ENCODE measurements at places on chromosomes 1 and 21.

DNA sequence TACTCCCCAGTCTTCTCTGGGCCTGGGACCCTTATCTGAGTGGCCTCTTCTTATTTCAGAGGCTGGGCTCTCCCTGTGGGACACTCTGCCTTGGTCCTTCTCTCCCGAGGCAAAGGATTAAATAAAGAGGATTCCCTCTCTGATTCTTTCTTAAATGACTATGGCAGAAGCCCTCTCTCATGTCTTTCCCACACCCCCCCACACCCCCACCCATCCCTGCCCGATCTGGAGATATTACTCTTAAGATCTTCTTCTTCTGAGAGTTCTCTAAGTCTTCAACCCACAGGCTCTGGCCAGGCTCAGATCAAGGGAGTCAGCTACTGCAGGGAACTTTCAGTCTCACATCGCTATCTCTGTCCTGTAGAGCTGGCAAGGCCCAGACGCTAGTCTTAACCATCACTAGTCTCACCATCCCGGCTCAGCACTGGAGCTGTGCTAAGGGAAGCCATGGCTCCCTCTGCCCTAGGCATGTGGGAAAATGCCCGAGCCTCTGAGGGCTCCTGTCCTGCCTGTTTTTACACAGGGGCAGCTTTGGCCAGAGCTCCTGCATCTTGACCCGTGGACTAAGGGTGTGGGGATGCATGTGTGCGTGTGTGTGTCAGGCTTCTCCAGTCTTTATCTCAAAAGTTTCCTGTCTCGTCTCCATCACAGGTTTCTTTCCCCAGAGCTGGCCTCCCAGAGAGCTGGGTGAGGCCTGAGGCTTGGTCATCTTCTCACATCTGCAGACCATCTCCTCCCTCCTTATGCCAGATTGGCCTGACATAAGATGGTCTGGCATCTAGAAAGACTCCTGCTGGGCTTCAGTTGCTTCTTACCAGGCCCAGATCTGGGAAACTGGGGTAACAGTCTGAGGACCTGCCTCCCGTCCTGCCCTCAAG is 36.7 kb downstream of the LGR6 start:
- DNase-seq, result no peak

DNA sequence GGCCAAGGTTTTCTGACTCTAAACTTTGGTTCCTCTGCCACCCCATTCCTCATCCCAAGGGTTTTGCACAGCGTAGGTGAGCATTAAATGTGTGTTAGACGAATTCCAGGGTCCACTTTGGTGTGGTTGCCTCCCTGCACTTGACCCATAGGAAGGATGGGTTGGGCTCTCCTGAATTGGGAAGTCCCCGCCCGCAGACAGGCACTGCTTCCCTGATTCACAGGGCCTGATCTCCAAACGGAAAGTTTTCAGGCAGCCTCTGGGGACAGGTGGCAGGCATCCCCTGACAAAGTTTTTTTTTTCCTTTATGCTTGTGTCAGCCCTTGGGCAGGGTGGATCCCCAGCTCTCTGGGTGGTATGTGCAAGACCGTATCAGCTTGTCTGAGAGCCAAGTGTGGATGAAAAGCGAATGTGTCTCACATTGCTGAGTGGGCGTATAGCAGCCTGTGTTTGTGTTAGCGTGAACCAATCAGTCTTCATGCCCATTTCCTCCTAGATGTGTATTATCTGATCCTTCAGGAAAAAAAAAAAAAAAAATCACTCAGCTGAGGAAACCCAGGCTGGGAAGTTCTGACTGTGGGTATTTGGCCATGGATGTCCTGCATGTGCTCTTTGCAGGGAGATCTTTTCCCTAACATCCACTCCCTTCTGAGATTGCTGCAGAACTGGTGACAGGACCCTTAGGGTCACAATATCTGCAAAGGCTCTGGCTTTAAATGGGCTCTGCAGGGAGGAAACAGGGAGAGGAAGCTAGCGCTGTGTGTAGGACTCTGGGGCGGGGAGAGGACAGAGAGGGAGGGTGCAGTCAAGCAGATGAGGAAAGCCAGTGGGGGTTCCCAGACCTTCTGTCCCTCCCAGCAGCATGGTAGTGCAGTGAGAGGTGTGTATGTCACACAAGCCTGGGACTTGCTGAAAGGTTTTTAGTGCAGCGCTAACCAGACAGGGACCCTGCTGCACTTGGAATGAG is 42.2 kb upstream of the TRABD2B start:
- DNase-seq, result no peak

- DNase-seq, result no peak
Observed at GRCh38 chr1:168920456-168921094, 185.9 kb upstream of the ATP1B1 start.

- no peak for DNase-seq
Observed at GRCh38 chr1:101284622-101285218, 47.9 kb downstream of the S1PR1 start.

DNA sequence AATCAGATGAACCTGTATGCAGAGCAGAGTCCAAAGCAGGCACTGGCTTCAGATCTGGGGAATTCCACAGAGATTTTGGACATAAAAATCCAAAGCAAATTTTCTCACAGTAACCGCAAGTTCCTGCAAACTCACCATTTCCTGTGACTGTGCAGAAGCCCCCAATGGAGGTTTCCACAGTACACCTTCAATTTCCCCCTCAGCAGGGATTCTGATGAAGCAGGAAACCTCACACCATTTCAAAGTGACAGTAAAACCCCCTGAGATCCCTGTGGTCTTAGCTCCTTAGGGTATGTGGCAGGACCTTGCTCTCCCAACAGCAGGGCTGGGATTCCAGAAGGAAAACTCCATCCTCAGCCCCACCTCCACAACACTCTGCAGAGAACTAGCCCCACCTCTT is 6.0 kb upstream of the TGFBR3 start:
- no peak for DNase-seq

DNA sequence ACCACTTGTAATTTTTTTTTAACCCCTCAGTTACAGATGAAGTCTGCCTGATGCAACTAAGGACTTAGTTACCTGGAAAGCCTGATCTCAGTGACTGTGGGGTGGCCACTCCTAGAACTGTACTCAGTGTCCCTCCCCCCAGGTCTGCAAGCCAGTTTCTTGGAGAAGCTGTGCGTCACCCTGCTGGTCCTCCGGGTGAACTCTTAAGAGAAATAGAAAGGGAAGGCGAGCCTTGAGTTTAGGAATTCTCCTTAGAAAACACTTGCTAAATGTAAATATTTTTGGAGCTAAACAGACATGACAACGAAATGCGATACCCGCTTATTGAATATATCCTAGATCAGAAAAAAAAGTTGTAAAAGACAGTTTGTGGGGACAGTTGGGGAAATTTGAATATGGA is 730 bp downstream of the SLC16A4 start:
- DNase-seq, result no peak

GRCh38 chr21:40043423-40043822 is 176.2 kb downstream of the PCP4 start:
- DNase-seq, result no peak

GRCh38 chr1:25765923-25766589 is 33.9 kb upstream of the SELENON start:
- no peak for DNase-seq

- no peak for DNase-seq
Observed at GRCh38 chr1:65277605-65278347, 31.6 kb upstream of the DNAJC6 start.

GRCh38 chr1:80441664-80442063 is 1359.1 kb upstream of the ADGRL2 start:
- no peak for DNase-seq

- peak; percentile 25 for DNase-seq
Observed at GRCh38 chr1:26693599-26694572, 1.9 kb upstream of the ARID1A start.

GRCh38 chr1:201964261-201964660 is 9.0 kb downstream of the TIMM17A start:
- DNase-seq, result no peak

- DNase-seq, result no peak
Observed at GRCh38 chr1:216566641-216567205, 143.5 kb upstream of the USH2A start.

- DNase-seq, result no peak
Observed at GRCh38 chr1:232586679-232587078, 43.3 kb downstream of the SIPA1L2 start.

DNA sequence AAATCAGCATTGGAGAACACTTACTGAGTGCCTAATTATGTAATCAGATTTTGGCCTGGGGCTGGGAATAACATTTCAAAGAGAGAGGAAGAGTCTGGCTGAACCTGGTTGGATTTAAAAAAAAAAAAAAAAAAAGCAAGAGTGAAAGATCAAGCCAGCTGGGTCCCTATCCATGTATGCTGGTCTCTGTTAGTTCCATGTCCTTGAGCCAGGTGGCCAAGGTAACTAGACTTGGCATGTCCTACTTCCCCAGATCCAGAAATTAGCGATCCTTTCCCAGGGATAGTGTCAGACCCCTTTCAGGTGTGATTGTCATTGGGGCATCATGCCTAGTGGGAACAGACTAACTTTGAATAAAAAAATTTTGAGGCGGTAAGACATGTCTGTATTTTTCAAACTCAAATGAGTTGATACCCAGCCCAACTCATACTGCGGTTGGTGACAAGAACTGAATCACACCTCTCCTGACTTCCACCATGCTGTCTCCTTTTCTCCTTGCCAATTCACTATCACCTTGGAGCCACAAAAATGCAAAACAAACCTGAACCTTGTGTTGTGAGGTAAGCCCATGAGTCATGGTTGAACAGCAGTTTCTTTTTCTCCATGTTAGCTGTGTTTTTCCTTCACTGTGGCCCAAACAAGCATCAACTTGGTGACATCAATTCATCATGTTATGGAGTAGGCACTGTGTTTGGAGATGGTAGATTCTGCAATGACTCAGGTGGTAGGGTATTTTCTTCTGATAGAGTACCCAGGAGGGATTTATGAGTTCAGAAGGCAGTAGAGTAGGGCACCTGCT is 24.5 kb upstream of the PPP2R5A start:
- DNase-seq, result no peak

DNA sequence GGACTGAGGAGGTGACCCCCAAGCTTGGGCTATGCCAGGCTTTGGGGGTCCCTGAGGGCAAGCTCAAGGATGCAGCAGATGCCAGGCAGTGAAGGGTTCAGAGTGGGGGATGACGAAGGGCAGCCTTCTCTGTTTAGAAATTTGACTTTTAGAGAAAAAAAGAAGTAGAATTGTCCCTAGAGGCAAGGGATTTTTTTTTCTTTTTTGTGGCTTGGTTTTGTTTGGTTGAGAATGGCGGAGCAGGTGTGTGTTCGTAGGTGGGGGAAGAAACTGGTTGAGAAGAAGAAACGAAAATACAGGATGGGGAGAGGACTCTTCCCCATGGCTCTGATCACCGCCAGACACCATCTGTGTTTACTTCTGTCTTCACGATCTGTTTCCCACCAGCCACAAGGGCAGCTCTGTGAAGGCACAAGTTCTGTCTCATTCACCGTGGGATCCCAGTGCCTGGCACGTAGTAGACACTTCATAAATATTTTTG is 8.2 kb downstream of the PLA2G5 start:
- no peak for DNase-seq

DNA sequence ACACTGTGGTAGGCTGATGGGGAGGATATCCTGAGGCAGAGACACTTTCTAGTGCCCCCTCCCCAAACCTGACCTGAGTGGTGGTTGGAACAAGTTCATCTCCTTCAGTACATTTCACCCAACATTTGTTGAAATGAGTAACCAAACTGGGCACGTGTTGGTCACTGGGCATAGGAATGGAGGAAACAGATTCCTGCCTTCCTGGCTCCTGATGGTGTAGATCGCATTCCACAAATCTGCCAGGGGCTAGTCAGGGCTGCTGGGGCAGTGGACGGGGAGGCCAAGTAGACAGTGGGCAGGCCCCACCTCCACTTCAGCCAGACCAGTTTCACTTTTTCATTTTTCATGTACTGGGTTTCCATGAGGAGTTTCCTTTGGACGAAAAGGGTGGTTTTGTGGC is 16.5 kb upstream of the ALX3 start:
- DNase-seq, result no peak

GRCh38 chr1:4086921-4087320 is 186.8 kb upstream of the C1orf174 start:
- DNase-seq, result no peak

DNA sequence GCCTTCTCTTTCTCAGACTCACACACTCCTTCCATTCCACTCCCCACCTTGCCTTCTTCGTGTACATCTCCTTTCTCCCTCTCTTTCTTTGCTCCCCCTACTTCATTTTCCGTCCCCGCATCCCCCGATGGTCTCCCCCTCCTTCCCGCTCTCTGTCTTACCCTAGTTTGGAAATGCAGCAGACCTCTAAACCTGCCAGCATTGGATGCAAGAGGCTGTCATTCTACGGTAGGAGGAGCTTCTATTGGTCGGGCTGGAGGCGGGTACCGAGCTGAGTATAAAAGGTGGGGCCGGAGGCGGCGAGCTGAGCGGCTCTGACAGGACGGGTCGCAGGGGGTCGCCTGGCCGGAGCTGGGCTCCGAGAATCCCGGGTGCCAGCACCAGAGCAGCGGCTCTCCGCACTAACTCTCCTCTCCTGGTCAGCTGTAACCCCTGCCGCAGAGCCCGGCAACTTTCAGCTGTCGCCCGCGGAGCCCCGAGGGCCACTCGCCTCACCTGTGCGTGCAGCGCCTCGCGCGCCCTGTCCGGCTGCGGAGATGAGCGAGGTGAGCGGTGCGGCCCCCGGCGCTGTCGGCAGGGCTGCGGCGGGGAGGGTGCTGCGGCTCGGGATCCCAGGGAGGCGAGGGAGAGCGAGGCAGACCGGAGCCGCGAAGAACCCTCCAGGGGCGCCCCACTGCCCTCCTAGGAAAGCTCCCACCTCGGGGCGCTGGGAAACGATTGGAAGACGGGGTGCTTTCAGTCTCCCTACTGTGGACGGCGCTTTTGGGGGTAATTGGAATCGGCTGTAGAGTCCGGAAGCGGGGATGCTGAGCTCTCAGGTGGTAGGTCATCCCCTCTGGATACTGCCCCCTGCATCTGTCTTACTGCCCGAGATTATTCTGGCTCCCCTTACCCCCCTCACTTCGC is at the start of gene PCP4L1:
PCP4L1 (plus strand) TSS at position 307 of the 906 bp plus-strand sequence; CDS start at position 537, 230 bp downstream.
- DNase-seq, result peak; percentile 55

- DNase-seq, result no peak
Observed at GRCh38 chr1:6097824-6098223, 52.1 kb downstream of the KCNAB2 start.

GRCh38 chr1:2415801-2416208 is 3.4 kb upstream of the PEX10 start:
- peak; percentile 43 for DNase-seq

GRCh38 chr21:45875881-45876280 is 105.7 kb upstream of the COL6A1 start:
- DNase-seq, result no peak

DNA sequence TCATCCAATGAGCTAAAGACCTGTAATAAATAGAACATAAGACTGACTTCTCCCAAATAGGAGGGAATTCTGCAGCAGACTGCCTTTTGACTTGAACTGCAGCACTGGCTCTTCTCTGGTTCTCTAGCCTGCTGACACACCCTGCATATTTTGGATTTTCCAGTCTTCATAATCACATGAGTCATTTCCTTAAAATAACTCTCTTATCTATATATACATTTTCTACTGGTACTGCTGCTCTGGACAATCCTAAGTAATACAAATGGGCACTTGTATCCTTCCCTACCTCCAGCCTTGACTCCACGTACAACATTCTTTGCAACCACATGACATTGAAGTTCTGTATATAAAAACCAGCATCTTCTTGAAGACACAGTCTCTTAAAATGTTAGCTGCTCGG is 429.4 kb upstream of the TMPRSS15 start:
- no peak for DNase-seq

Data from stimulated activated CD4-positive, alpha-beta T cell treated with anti-CD3 and anti-CD28 coated beads, Interleukin-2, amount 100 ng/mL, for 24 hours (primary cell).